ENCODE measurements at places on chromosomes 2 and 18.

GRCh38 chr2:158600155-158600802 is 143.5 kb downstream of the PKP4 start:
- no peak for DNase-seq

DNA sequence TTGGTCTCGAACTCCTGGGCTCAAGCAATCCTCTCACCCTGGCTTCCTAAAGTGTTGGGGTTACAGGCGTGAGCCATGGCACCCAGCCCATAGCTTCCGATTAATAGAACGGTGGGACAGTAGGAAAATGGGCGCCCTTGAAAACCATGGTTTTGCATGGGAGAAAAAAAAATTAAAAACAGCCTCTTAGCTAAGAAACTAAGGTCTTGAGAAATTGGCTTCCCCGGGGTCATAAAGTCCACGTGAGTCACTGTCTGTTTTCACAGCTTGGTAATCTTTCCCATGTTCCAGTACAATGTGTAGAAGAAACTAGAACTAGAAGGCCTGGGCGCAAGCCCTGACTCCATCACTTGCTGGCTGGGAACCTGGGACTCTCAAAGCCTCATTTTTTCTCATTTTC is 20.7 kb downstream of the B3GNT2 start:
- no peak for DNase-seq

GRCh38 chr18:42442656-42443055 is 487.6 kb downstream of the PIK3C3 start:
- DNase-seq, result no peak

DNA sequence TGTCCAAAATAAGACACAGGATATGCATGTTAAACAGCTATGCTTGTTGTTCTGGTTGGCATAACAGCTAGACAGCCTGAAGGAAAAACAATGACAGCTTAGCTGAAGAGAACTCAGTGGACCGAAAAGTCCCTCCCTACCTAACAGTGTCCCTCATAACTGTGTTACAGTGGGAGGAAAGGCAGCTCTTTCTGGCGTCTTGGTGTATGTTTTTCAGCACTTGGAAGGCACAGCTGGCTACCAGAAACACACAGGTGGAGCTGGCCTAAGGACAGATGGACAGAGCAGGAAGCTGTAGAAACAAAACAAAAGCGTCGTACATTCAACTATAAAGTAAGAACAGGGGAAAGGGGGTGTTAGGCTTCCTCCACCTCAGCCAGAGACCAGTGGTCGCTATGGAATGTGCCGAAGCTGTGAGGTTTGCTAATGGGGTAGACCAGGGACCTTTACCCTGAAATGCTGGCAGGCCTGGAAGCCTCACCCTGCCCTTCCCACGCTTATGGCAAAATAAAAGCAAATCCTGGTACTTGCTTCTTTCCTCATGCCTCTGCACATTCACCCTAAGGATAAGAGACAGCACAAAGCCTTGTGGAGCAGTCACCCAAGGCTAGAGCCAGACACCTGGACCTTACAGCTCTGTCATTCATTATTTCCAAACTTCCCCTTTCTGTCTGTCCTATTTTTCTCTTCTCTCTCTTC is 103.5 kb upstream of the TRIB2 start:
- DNase-seq, result no peak

GRCh38 chr2:151098841-151099240 is 162.8 kb downstream of the RBM43 start:
- DNase-seq, result no peak

GRCh38 chr2:68318914-68319397 is 793 bp downstream of the CNRIP1 start:
- no peak for DNase-seq

DNA sequence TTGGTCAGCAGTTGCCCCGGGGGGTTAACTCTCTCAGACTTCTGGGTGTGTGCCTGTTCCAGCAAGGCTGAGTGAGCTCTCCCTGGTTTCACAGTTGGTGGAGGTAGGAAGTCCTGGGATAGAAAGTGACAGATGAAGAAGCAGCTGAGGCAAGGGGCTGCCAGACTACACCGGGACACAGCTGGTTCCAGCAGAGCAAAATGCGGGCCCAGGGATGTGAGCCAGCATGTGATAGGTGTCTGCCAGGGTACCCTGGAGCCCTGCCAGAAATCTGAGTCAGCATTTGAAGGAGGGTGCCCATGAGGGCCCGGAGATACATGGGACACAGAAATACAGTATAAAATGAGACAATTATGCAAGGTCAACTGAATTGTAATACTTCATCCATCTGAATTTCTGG is 79.3 kb upstream of the LGALSL start:
- no peak for DNase-seq

DNA sequence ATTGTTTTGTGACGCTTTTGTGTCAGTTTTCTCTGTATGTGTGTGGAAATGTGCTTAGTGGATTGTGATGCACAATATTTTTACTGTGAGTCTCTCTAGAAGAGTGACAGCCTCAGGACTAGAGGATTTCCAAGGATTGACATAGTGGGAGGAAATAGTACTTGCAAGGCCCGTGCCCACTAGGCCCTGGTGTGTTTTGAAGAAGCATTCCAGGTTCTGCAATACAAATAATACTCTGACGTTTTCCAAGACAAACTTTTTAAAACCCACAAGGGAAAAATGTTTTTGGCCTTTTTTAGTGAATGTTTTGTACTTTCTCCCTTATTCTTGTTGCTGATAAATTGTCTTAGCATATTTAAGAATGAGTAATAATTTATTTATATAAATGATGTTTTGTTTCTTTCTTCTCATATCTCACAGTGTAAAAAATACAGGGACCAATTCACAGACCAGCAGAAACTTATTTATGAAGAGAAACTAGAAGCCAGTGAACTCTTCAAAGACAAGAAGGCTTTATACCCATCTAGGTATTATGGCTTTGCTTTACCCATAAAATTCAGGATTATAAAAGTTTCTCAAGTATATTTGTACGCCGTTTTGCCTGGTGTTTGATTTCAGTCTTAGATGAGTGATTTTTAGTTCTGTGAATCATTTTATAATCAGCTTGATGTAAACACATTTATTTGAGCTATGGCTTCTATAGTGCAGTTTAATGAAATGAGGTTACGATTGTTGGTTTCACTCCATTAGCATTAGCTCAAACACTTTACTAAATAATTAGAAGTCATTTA is 165.6 kb downstream of the MYO1B start:
- DNase-seq, result no peak

DNA sequence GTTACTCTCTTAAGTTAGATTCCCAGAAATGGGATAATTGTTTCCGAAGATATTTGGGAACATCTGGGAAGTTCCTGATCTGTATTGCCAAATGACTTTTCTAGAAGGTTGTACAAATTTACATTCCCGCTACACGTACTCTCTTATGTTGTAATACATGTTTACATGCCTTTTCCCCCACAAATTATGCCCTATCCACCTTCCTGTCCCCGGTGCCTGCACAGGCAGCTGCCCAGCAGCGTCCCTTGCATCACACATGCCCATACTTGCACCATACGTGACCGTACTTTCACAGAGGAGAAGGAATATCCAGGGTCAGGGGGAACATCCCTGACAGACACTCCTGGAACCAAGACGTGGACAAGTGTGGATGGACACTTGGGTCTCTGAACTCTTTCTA is 24.2 kb upstream of the KLF11 start:
- DNase-seq, result no peak

GRCh38 chr2:25229279-25230197 is 61.2 kb upstream of the POMC start:
- no peak for DNase-seq

GRCh38 chr18:49853011-49853410 is 39.7 kb upstream of the ACAA2 start:
- no peak for DNase-seq

DNA sequence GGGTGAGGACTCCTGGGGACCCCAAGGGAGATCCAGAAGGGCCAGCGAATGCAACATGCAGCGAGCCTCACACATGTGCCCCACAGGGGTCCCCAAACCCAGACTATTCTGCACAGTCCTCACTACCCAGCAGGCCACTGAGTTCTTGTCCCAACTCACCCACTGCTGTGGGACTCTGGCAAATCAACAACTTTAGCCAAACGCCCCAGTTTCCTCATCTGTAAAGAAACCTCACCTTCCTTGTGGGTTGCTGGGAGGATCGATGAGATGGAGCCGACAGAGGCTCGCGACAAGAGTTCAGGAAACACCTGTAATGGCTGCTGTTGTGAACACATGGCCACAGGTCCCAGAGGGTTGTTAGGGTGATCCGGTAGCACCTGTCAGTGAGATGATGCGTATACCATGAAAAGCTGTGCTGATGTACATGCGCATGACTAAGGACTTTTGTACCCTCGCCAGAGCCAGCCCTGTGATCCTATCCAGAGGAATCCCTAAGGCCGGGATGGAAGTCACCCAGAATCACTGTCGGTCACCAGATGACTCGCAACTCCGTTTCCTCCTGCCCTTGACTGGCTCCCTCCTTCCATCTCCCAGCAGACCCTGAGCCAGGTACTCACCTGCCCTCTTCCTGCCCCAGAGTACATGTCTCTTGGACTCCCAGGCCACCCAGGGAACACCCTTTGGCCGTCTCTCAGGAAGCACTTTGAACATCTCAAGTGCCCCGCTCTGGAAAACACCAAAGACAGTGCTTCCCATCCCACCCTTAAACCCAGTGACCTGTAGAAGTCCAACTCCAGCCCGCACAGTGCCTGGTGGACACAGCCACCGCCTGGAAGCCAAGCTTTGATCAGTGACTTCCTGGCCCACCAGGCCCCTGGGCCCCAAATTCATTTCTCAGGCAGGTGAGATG is 103.3 kb upstream of the ID2 start:
- DNase-seq, result no peak

GRCh38 chr2:108577099-108577498 is 42.8 kb downstream of the LIMS1 start:
- DNase-seq, result no peak

DNA sequence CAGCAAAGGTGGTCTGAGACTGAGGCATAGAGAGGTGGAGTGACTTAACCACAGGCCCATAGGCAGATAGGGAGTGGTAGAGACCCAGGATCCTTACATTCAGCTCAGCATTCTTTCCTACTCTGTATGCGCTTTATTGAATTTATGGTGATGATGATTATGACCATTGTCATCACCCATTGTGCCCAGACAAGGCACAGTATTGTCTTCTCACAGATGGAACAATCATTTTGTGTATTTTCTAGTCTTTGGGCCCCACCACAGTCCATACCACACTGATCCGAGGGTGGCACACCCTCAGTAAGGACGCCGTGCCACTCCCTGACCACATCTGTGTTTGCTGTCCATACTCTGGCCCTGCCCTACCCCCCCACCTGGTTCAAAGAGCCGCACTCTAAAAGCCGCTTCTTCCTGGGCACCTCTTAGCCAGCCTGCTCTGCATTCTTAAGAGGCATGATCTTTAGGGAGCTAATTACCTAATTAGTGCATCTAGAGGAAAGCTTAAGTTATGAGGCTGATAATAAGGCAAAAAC is 179.6 kb upstream of the SMAD2 start:
- DNase-seq, result no peak

- no peak for DNase-seq
Measured at GRCh38 chr2:203330434-203330833, 2.2 kb downstream of the ABI2 start.

DNA sequence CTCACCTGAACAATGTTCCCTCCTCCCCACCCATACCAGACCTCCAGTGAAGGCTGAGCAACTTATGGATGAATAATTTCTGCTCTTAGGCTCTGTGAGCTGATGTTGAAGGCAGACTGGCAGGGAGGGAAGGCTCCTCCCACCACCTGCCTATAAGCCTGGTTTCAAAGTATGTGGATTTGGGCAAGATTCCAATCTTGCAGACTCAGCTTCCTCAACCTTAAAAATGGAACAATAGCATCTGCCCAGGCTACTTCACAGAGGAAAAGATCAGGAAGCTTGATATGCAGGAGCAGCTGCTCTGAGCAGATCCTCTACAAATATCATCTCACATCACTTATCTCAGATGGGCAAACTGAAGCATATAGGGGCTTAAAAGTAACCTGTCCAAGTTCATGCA is 112.2 kb downstream of the ZFP36L2 start:
- DNase-seq, result no peak

GRCh38 chr2:235956281-235956970 is 211.8 kb downstream of the GBX2 start:
- DNase-seq, result no peak

GRCh38 chr2:16890081-16890480 is 224.4 kb upstream of the CYRIA start:
- DNase-seq, result no peak

DNA sequence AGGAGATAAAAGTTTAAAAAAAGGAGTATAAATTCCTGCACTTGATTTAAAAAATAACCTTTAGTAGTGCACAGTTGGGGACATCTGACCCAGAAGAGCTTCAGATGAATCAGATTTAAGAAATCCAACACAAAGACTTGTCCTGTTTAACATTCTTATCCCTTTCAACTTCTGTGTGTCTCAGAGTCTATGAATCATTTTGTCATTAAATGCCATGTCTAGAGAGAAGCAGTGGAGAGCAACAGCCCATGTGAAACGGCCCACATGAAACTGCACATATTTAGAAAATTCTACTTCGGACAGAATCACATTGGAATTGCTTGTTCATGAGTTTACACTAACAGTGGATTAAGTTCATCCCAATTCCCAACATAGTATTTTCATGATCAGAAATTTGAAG is 278.6 kb downstream of the SLC8A1 start:
- no peak for DNase-seq

DNA sequence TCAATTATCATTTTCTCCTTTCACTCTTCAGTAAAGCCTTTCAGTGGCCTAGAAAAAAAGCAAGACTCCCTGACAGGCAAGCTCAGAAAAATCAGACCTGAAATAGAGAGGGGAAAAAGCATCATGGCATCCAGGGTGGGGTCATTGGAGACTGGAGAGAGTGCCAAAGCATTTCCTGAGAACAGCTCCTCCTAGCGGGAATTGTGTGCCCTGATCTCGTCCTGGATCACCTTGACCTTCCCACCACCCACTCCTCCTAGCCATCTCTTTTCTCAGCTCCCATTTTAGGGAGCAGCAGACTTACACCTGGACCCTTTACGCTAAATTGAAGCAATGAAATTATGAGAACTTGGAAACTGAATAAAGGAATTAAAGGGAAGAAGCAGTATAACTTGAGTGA is 176.6 kb downstream of the VWC2L start:
- DNase-seq, result no peak

DNA sequence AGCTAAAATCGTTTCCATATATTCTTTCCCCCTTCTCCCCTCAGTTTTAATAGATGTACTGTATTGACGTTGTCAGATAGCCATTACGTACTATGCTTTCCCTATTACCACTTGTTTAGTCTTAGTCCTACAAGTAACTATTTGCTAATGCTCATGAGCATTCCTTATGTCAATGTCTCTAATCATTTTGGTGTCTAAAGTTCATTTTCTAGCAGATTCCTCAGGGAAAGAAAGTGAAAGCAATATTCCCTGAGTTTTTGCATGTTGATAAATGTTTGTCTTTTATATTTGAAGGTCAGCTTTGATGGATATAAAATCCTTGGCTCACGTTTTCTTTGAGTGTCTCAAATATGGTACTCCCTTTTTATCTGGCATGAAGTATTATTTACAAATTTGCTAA is 253.3 kb upstream of the STON1 start:
- DNase-seq, result no peak

- no peak for DNase-seq
Measured at GRCh38 chr2:152444448-152444847, 109.5 kb downstream of the FMNL2 start.

Measured in activated T-helper 1 cell treated with anti-CD3 and anti-CD28 coated beads, Interleukin-2, amount 50 U/mL, for 16 hours (primary cell).